ENCODE measurements at places on chromosomes 16 and 17.
A peak's percentile ranks its signal among the peaks of the same experiment; 100 is the strongest.

DNA sequence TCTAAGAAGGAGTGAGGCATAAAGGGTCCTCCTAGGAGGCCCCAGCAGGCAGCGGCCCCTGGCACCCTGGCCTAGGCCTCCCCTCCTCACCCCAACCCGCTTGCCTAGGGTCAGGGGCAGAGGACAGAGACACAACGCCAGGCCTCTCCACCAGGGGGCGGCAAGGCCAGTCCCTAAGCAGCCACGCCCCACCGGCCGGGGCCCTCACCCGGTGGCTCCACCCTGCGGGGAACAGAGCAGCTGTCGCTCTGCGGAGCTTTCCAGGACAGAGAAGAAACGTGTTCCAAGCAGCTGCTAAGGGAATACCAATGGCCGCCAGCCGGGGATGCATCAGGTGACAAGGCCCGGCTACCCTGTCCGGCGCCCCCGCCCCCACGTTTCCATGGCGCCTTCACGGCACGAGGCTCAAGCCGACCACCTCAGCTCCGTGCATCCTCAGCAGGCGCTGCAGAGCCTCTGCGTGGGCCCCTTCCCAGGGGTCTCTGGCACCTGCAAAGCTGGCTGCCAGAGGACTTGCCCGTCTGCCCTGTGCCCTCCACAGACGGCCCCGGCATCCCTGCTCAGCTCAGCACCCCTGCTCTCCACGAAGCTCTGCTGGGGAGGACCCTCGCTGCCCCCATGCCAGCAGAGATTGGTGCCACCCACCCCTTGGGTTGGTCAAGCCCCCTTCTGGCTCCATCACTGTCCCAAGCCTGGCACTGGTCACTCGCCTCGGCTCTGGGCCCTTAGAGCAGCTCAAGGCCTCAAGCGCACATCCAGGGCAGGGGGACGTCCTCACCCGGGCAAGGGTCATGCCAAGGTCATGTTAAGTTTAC, 5.6 kb downstream of the ZNF598 start:
- DNase-seq, result peak; percentile 79

GRCh38 chr17:64277831-64278562, 14.9 kb upstream of the TEX2 start:
- DNase-seq, result peak; percentile 17

- DNase-seq, result no peak
These were observed 68.2 kb downstream of the VAT1L start for GRCh38 chr16:77856438-77857160.

DNA sequence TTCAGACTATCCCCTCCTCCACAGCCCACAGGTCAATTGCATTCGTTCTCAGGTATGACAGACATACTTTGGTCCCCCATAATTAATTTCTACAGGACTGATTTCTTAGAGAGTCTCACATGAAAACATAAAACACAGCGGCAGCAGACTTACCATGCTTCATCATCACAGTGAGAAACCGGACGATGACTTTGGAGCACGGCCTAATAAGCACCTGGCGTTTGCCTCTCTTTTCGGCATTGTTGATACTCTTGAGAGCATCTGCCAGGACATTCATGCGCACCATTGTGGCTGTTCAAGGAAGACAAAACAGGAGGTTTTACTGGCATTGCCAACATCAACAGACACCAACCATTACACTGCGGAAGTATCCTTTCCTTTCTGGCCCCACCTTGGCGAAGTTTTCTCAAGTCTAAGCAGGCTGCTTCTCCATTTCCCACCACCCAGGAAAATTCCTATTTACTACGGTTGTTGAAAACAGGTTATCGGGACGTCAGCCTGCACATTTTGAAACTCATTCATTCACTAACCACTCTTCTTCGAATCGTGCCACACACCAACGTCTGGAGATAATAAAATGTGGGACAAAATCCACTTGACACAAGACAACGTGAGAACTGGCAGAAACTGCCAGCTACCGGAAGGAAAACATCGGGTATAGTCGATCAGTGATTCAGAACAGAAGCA, 1.2 kb downstream of the RPS15A start:
- DNase-seq, result no peak

DNA sequence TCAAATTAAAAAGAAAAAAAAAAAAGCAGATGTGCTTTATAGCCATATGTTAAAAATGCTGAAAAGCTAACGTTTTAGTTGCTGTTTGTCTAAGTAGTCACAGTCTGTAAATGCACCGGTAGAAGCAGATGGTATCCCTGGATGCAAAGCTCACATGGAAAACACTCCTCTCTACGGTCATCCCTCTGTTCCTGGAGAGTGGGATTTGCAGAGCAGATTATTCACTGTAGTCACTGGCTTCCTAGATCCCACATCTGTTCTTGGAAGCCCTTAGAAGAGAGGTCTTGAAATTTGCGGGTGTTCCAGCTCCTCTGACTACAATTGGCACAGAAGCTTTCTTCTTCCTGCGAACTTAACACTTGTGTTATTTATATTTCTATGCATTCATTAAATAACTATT, 186.6 kb downstream of the PMP22 start:
- DNase-seq, result peak; percentile 1

- no peak for DNase-seq
These were observed 66.7 kb downstream of the IRX6 start for GRCh38 chr16:55390630-55391237.

GRCh38 chr16:86011532-86011931, 112.6 kb downstream of the IRF8 start:
- no peak for DNase-seq

- no peak for DNase-seq
These were observed 6.0 kb downstream of the SYNGR2 start for GRCh38 chr17:78174346-78174869.

DNA sequence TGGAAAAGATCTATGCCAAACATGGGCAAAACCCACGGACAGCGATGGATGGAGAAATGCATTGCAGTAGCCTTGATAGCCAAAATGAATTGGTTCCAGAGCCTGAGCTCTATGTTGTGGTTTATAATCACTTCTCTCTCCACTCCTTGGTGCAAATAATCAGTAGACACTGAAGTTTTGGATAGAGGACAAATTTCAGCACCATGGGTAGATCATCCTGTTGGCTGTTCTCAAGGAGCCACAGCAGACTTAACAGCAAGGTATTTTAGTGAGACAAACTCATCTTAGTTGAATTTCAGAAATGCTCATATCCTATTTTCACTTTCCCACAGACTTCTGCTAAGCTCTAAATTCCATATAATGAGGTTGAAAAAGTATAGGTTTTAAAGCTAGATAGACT, 88.3 kb upstream of the CCL1 start:
- no peak for DNase-seq

DNA sequence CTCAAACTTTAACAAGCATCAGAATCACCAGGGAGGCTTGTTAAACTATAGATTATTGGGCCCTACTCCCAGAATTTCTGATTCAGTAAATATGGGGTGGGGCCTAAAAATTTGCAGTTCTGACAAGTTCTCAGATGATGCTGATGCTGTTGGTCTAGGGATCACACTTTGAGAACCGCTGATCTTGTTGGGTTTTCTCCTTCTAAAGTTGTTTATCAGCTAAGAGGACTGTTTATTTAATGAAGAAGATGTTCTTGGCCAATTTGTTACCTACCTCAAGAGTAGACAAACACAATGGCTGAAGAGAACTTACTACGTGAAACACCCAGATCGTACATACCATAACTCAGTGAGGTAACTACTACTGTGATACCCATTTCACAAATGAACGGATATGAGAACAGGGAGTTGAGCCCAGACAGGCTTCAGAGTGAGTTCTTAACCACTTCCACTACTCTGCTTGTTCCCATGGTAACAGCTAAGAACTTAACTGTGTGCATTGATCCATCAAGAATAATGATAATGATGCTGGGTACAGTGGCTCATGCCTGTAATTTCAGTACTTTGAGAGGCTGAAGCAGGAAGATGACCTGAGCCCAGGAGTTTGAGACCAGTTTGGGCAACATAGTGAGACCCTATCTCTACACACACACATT, 85.3 kb upstream of the NSRP1 start:
- no peak for DNase-seq

GRCh38 chr17:59504821-59505220, 60.6 kb upstream of the DHX40 start:
- no peak for DNase-seq

GRCh38 chr17:75691801-75692626, 24.9 kb downstream of the SAP30BP start:
- no peak for DNase-seq

GRCh38 chr16:88510091-88510994, 57.3 kb downstream of the ZFPM1 start:
- no peak for DNase-seq

- DNase-seq, result no peak
These were observed 46.3 kb downstream of the C16orf78 start for GRCh38 chr16:49419862-49420261.
